ENCODE measurements at places on chromosomes 11 and 22.

DNA sequence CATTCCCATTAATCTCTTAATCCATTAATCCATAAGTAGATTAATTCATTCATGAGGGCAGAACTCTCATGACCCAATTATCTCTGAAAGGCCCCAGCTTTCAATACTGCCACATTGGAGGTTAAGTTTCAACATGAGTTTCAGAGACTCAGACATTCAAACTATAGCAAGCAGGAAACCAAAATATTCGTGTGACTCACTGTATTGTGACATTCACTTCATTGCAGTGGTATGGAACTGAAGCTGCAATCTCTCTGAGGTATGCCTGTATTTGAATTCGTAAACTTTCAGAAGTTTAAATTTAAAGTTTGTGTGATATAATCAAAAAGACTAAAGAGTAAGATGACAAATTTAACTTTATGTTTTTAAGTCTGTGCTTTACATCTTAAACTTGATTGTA, 2.9 kb upstream of the OR52J3 start:
- DNase-seq, result peak; percentile 64

- peak; percentile 61 for DNase-seq
Observed at GRCh38 chr11:2151500-2152257, 9.3 kb downstream of the INS start.

DNA sequence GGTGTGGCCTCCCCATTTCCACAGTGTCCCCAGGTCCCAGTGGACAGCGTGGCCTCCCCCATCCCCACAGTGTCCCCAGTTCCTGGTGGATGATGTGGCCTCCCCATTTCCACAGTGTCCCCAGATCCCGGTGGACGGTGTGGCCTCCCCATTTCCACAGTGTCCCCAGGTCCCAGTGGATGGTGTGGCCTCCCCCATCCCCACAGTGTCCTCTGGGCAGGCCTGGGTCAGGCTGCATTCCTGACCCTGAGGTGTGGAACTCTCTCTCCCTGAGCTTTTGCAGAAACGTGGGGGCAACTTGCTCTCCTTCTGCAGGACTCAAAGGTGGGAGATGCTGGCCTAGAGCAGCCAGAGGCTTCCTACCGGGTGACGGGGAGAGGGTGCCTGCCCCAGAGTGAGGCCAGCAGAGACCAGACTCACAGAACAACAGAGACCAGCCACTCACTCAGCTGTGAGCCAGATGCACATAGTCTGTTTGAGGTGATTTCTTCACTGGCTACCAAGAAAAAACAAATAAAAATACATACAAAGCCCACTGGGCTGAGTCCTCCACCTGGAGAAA, 85.8 kb upstream of the FGF3 start:
- DNase-seq, result no peak

- DNase-seq, result no peak
Observed at GRCh38 chr22:27097506-27097905, 440.1 kb downstream of the MIAT start.

- DNase-seq, result no peak
Observed at GRCh38 chr11:112806876-112807275, 154.3 kb upstream of the NCAM1 start.

- no peak for DNase-seq
Observed at GRCh38 chr11:39255648-39256047, 2203.8 kb downstream of the LRRC4C start.

- no peak for DNase-seq
Observed at GRCh38 chr11:119647254-119647653, 81.7 kb downstream of the NECTIN1 start.

DNA sequence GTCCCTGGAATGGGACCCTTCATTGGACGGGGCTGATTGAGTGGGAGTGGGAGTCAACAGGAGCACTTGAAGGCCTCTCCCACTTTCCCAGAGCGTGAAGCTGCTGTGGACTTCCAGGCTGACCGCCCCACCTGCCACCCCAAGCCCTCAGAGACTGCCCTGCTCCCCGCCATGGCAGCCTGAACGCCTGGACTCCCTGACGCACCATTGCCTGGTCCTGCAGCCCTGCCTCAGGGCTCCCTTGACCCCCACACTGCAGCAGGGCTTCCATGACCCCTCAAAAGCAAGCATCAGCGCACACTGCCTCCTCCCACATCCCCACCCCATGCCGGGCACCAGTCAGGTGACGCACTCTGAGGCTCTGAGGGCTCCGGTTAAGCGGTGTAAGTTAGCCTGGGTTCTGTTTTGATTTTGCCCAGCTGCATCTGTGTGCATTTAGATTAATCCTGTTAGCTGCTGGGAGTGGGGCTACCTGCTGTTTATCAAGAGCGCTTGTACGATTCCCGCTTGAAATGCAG, 39.4 kb downstream of the TRIM29 start:
- DNase-seq, result no peak

DNA sequence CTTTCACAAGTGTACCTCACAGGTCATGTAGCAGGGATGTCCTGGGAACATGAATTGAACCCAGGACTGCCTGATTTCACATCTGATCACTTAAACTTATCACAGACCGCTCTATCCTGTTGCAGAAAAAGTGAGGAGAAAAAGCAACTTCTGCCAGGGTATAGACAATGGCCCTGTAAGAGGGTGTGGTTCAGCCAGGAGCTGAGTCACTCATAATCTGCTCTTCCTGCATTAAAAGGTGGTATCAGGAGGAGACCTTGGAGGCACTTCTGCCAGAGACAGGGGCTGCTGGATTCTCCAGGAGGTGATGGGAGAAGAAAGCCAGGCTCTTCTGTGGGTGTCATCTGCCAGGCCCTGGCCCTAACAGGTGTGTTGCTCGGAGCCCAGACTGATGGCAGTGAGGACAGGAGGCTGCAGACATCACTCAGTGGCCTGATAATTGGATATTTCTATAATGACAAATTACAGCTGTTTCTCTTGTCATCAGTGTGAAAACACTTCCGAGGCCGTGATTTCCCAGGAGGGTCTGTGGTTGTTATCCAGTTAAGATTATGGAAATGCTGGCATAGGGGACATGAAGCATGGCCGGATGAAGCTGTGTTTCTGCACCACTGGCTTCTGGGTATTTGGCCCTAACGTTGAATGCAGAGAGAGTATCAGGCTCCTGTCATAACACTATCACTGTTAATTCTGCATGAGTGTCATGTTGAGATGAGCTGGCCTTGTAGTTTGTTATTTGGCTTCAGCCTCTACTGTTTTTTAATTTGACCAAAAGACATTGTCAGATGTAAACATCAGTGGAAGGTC, 125.1 kb upstream of the ZBED5 start:
- DNase-seq, result no peak

DNA sequence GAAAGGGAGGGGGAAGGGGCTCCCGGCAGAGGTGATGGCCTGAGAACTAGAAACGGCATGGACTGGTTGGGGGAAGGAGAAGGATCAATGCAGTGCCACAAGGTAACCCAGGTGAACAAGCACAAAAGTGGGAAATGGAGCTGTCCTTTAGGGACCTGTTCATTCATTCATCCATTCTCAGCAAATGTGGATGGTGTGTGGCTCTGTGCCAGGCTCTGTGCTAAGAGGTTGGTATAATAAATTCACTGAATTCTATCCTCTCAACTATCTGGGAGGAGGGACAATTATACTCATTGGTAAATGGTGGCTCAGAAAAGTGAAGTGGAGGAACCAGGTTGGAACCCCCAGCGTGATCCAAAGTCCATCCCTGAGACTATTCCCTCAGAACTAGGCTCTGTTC, 18.6 kb upstream of the ARAP1 start:
- DNase-seq, result no peak

- DNase-seq, result no peak
Observed at GRCh38 chr11:111414267-111414931, 35.3 kb upstream of the POU2AF1 start.

DNA sequence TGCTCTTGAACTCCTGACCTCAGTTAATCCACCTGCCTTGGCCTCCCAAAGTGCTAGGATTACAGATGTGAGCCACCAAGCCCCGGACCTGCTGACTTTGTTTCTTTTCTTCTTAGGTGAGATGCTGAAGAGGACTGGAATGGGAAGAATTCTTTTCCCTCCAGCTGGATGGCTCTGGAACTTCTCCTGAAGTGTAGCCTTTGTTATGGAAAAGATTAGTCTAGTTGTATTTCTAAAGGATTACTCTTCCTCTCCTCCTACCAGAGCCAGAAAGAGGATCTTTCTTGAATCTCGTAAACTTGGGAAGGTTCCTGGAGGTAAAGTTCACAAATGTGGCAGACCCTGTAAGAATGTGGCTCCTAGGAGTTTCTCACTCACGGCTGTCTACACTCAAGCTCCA, 95.4 kb upstream of the LARGE1 start:
- no peak for DNase-seq

DNA sequence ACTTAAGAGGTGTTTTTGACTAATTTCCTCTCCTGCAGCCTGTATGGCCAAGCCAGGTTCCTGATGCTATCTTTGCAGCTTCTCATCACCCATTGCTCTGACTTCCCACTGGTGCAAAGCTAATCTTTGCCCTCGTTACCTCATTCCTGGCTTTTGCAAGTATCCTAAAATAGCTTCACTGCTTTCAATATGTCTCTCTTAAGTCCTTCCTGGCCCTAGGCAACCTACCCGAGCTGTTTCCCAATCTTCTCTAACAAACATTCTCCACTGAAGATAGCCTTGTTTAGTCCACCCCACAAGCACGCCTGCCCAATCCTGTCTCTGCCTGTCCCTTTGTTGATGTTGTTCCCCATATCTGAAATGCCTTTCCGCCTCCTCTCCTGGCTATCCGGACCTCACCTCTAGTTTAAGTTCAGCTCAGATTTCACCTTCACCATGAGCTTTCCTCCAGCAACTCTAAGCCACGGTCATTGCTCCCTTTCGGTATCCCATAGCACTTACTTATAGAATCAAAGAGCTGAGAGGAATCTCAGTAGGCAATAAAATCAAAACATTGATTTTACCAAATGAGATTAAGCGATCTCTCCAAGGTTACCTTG, 30.1 kb upstream of the CECR2 start:
- DNase-seq, result no peak

- no peak for DNase-seq
Observed at GRCh38 chr11:116980136-116980793, 118.0 kb downstream of the SIK3 start.

DNA sequence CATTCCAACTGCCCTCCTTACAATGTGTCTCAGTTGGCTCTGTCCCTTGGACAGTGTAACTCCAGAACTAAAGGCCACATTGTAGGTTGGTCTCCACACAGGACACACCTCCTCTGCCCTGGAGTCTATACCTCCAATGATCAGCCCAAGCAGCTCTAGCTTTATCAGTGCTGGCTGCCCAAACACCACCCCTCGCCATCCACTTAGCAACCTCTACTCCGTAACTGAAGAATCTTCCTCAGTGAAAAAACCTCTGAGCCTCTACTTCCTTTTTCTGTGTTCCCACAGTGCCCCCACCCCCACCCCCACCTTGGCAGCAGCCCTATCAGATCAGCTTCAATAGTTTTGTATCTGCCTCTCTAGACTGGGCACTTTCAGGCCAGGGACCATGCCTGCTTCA, 33.4 kb downstream of the SERPINH1 start:
- DNase-seq, result no peak

GRCh38 chr11:122020902-122021301, 95.1 kb downstream of the BLID start:
- no peak for DNase-seq

DNA sequence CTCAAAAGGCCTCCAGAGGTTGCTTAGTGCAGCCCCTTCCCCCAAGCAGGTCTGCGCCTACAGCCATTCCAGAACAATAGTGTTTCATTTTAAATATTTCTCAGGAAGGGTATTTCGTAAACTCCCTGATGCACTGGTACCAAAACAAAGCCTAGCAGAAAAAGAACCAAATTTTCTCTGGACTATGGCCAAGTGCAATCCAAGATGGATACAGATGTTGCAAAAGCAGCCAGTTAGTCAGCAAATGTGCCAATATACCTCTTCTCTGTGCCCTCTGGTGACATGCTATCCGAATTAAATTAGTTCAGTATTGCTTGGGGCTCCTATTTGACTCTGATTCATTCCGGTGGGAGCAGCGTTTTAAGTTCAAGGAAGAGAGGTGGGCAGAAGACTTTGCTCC, 247.8 kb downstream of the NTM start:
- peak; percentile 29 for DNase-seq

DNA sequence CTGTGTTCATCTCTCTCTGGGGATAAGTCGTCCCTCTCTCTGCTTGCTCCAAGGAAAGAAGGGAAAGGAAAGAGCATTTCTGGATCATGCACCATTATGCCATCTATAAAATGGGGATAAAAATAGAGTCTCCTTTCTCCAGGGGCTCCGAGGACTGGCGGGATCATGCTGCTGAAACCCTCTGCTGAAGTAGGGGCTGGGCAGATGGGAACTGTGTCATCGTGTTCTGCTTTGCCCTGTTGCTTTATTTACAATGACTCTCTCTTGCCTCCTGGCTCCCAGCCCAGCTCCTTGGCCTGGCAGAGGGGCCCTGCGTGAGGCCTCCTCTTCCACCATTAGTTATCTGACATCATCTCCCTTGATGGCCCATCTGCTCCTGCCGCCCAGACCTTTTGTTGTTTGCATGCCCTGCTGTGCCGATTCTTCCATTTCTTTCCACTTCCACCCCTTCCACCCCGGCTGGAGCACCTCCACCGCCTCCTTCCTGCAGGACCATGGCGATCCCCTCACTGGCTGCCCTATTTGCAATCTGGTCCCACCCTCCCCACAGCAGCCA, 200.9 kb downstream of the MYO18B start:
- no peak for DNase-seq

DNA sequence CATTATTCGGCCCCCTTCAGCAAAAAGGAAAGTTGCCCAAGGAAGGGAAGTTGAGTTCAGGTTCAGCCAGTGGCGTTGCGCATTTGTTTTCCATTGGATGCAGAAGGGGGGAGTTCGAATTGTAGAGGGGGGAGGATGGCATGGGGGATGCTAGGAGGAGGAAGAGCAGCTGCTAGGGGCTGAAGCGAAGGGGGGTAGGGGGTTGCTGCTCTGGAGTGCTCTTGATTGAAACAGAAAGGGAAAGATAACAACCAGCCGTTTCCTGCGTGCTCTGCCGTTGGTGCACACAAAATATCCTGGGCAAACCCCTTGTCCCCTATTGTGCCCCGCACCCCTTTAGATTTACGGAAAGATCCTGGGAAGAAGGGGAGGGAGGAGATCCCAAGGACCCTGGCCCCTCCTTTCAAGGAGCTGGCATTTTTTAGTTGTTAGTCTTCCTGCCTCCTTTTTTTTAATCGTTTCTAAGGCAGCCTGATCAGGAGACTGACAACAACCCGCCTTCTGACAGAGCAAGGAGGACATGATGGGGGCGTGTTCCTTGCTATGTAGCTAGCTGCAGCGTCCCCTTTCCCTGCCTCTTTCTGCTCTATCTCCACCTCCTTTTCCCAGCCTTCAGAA, 2.1 kb downstream of the KMT2A start:
- peak; percentile 78 for DNase-seq

DNA sequence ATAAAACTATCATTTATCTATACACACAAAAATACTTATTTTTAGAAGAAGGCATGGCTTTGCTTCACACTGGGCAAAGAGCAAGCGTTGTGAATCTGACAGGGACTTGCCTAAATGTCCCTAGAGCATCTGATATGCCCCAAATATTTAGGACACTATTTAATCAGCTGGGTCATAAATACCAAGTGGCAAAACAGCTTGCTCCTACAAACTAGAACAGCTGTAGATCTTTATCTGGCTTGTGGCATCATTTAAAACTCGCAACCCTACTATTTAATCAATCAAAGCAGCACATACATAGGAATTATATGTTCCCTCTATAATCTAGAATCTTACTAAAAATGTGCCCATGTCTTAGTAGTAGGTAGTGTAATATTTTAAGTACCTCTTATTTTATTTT, 999.5 kb downstream of the JRKL start:
- no peak for DNase-seq
